Osteoblast (primary cell): ENCODE measurements at places on chromosomes 4 and X. TPM values are rescaled to one million over a fixed set of nuclear protein-coding genes. Genes with fewer than 3 reads are reported as not detected.

S100P gene
- total RNA-seq = 0.29 and 0.36 TPM in 2 replicates

- no peak for DNase-seq
These were observed 5.2 kb upstream of the AFF2 start for GRCh38 chrX:148495176-148495575.

- no peak for DNase-seq
These were observed 932 bp upstream of the LEF1 start for GRCh38 chr4:108169664-108170063.

HPGD gene
- under 0.01 TPM in 1 of 2 replicates, not detected in the other for total RNA-seq

- no peak for DNase-seq
These were observed 56.2 kb downstream of the CLDN22 start for GRCh38 chr4:183263787-183264386.

TRIM75 gene
- total RNA-seq = not detected in 2 replicates

GRCh38 chrX:155132110-155132509 is 60.8 kb downstream of the BRCC3 start:
- DNase-seq = no peak

DNA sequence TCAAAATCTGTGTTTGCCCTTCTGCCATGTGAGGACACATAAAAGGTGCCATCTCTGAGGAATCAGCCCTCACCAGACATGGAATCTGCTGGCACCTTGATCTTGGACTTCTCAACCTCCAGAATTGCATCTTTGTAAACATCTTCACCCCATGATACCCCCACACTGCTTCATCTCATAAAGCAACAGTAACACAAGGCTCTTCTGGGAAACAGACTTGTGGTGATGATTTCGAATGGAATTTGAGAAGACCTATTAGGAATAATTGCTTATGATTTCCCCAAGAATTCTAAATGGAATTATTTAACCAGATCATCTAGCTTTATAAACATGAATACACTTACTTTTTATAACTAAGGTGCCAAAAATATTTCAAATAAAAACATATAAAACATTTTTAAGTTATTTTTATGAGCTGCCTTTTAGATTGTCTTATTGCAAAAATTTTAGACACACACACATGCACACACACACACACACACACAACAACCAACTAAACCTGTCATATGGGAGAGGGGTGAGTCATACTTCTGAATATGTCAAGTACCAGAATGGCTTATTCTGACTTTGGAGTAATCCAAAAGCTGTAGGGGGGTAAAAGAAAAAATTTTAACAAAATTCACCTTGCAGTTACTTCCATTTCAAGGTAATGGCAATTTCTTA is 82.0 kb downstream of the USP46 start:
- DNase-seq = no peak

TLR3 gene
- 8.0 and 8.8 TPM in 2 replicates for total RNA-seq

GABRB1 gene
- not detected in 2 replicates for total RNA-seq

DNA sequence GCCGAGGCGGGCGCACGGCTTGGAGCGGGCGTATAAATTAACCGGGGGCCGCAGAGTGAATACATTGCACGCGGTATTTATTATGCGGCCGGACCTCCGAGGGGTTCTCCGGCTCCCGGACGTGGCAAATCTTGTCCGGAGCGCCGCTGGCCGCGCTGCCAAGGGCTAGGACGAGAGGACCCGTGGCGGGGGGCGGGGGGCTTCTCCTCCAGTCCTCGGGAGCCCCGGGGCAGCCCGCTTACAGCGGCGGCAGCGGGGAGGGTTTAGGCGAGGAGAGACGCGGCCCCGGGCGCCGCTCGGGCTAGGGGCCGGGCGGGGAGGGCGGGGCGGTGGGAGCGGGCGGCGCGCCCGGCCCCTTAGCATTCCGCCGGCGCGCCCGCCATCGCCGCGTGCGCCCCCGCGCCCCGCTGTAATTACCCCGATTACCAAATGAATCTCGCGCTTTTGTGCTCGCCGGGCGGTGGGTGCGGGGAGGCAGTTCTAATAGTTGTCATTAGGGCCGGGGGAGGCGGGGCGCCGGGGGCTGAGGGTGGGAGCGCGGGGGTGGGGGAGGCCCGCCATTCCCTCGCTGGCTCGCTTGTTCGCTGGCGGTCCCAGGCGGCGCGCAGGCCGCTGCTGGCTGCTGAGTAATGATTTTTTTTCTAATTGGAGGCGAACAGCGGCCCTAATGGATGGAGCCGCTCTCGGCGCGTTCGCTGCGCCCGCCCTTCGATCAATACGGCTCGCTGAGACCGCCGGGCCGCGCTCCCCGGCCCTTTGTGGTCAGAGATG is 276.6 kb downstream of the BCOR start:
- DNase-seq = peak; percentile 93

GRCh38 chrX:46626566-46626965 is 53.0 kb downstream of the CHST7 start:
- no peak for DNase-seq

- peak; percentile 43 for DNase-seq
These were observed 17.0 kb upstream of the TMEM144 start for GRCh38 chr4:158193171-158193749.

DNA sequence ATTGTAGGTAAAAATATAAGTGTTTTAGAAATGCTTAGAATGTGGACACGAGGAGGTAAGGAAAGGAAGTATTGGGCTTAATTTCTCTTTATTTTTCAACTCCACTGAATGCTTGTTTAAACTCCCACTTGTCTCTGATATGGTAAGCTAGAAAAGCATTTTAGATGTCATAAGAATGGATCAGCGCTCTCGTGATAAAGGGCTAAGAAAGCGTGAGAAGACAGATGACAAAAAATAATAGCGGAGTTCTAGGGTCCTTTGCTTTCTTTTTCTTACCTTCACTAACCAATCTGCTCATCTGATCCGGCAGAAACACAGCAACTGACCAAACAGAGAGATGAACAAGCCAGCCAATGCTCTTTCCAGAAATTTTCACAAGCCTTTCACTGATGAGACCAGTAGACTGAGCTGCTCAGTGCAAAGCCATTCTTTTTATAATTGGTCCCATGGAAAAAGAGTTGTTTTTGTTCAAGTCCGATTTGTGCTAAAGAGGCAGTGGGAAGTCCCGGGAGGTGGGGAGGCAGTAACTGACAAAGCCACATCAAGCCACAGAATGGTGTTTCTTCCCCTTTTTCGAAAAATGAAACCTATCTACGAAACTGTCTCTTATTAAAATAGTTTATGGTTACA is at the start of gene TASL:
TASL (minus strand) TSS at position 405 of the 630 bp plus-strand sequence. CDS start 17,411 bp downstream, outside the sequence.
- DNase-seq = no peak

GRCh38 chr4:8547108-8547911 is 32.9 kb upstream of the GPR78 start:
- DNase-seq = peak; percentile 97

HTR2C gene
- not detected in 2 replicates for total RNA-seq

- DNase-seq = no peak
These were observed 128.5 kb downstream of the LARP7 start for GRCh38 chr4:112765317-112765974.

DNA sequence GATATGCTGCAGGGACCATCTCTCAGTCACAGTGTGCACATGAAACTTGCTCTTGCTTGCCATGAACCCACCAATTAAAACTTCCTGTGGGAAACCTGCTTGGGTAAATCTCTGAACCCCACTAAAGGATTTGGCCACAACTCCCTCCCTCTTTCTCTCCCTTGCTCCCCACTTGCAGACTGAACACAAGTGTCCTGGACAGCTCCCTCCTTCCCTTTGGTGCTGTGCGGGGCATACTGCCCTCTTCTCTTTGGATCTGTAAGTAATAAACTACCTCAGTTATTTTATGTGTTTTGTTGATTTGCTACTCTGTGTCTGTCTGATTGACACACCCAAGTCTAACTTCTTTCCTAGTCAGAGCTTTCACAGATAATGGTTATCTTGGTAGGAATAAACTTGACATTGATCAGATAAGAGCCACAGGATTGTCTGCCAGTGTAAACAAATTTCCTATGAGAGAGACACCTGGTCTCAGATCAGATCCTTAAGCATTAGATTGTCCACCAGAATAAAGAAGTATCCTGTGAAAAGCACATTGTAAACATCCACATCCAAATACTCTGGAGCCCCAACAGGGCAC is 41.8 kb downstream of the SULT1E1 start:
- DNase-seq = no peak

GRCh38 chr4:61246034-61246433 is 45.9 kb downstream of the ADGRL3 start:
- no peak for DNase-seq

RPS6KA6 gene
- total RNA-seq = 3.5 and 4.0 TPM in 2 replicates

BTC gene
- 0.29 and 0.36 TPM in 2 replicates for total RNA-seq

DNA sequence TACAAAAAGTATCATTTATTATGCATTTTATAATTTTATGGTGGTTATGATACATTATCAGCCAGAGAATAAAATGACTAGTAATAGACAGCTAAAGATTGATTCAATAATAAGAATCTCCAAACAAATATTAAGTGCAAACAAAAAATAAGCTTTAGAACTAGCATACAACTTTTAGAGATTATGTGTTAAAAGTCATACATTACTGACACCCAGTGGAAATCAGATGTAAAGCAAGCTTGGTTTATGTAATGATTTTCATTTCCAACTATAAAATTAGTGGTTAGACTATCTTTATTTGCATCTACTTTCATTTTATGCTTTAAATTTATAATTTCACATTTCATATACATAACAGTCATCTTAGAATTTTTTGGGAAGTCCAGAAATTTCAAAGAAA is 57.7 kb downstream of the IL13RA2 start:
- no peak for DNase-seq

DNA sequence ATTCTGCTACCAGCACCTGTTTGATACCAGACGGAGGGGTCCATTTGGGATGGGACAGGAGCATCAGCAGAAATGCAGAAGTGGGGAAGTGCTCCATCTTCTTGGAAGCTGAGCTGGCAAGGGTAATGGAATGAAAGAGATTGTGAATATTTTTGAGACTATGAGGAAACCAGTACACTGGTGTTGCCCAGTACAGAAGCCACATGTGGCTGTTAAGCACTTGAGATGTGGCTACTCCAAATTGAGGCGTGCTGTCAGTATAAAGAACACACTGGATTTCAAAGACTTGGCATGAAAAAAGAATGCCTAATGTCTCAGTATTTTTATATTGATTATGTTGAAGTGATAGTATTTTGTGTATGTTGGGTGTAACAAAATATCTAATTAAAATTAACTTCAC is 153.4 kb downstream of the PTTG2 start:
- no peak for DNase-seq

- no peak for DNase-seq
These were observed 406.8 kb downstream of the PCDH7 start for GRCh38 chr4:31126881-31127398.

GRCh38 chr4:138199568-138200235 is 42.4 kb downstream of the SLC7A11 start:
- peak; percentile 35 for DNase-seq

DNA sequence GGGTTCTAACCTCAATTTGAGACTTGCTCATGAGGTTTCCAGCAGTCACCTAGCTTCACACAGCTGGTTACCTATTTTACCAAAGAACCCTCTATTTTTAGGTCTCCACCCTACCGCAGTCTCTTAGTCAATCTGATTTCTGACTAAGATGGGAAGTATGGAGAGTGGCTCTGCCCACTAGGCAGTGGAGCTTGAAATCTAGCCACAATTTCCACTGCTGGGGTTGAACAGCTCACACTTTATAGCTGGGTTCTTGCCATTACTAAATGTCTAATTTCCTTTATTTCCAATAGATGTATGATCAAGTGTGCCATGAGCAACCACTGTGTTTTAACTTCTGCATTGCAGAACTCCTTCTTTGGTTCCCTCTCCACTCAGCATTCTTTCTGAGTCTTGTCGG is 43.1 kb downstream of the GASK1B start:
- no peak for DNase-seq

NDST4 gene
- not detected in 2 replicates for total RNA-seq

DNA sequence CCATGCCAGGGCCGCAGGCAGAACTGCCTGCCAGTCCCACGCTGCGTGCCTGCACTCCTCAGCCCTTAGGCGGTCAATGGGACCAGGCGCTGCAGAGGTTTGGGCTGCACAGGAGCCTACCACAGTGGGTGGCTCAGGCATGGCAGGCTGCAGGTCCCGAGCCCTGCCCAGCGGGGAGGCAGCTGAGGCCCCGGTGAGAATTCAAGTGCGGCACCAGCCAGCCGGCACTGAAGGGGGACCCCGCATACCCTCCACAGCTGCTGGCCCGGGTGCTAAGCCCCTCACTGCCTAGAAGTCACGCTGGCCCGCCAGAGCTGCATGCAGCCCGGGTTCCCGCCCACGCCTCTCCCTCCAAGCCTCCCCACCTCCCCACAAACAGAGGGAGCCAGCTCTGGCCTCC is 302.5 kb upstream of the UGT8 start:
- no peak for DNase-seq

GRCh38 chr4:66273110-66273509 is 602.8 kb upstream of the EPHA5 start:
- DNase-seq = no peak

CCNB3 gene
- 0.29 and 0.36 TPM in 2 replicates for total RNA-seq

- DNase-seq = no peak
These were observed 12.3 kb downstream of the GPC4 start for GRCh38 chrX:133402830-133403625.

GRCh38 chrX:22389556-22390179 is 117.0 kb downstream of the CBLL2 start:
- no peak for DNase-seq

DNA sequence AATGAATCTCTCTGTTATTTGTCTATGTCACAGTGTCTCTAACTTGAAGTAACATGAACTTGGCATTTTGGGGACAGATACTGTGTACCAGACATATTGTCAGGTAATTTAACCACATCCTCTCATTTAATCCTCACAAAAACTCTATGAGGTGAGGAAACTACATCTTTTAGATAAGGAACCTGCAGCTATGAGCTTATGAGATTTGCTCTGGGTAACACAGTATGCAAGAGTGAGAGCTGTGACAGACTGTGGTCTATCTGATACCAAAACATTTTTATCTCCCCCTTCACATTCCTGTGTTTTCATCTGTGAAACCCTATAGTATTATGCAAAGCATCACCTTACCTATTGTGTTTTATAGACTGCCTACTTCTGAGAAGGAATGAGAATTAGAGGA is 58.4 kb upstream of the HS3ST1 start:
- DNase-seq = no peak

GRCh38 chr4:168695288-168695687 is 198.4 kb downstream of the PALLD start:
- DNase-seq = no peak

DNA sequence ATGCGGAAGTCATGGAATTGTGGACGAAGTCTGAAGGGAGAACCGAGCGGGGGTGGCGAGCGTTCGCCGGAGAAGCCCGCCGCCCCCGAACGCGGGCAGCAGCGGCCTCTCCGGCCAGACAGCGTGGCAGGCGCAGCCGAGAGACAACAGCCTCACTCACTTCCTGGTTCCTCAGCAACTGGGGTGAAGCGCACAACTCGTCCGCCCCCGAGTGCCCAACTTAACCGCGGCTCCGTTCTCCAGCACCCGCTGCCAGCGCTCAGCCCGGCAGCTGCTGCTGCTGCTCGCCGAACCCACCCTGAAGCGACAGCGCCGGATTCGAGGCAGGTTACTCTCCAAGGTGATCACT is 68.0 kb downstream of the NOCT start:
- peak; percentile 97 for DNase-seq

- DNase-seq = no peak
These were observed 111.6 kb upstream of the WDR17 start for GRCh38 chr4:175953960-175954521.

GRCh38 chr4:142846108-142846728 is at the start of gene INPP4B:
Gene INPP4B, minus strand, starts transcription at chr4:142846301.
- DNase-seq = peak; percentile 88
